GM12865 (cell line): ENCODE measurements at places on chromosomes 6 and 20.

DNA sequence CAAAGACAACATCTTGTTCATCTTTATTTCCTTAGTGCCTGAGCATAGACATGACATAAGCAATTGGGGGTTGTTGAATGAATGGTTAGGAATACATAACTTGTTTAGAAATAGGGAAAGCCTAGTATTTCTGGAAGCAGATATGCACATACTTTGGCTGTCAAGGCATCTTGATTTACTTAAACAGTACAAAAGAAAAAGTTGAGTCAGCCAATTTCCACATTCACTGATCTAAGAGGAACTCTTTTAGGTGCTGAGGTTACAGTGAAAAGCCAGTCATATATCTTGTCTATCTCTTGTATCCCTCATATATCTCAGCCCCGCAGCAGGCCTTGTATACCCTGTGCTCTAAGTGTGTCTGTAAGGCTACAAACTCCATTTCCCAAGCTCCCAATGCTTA lies 11.6 kb downstream of the ZKSCAN4 start:
- DNase-seq: no peak

DNA sequence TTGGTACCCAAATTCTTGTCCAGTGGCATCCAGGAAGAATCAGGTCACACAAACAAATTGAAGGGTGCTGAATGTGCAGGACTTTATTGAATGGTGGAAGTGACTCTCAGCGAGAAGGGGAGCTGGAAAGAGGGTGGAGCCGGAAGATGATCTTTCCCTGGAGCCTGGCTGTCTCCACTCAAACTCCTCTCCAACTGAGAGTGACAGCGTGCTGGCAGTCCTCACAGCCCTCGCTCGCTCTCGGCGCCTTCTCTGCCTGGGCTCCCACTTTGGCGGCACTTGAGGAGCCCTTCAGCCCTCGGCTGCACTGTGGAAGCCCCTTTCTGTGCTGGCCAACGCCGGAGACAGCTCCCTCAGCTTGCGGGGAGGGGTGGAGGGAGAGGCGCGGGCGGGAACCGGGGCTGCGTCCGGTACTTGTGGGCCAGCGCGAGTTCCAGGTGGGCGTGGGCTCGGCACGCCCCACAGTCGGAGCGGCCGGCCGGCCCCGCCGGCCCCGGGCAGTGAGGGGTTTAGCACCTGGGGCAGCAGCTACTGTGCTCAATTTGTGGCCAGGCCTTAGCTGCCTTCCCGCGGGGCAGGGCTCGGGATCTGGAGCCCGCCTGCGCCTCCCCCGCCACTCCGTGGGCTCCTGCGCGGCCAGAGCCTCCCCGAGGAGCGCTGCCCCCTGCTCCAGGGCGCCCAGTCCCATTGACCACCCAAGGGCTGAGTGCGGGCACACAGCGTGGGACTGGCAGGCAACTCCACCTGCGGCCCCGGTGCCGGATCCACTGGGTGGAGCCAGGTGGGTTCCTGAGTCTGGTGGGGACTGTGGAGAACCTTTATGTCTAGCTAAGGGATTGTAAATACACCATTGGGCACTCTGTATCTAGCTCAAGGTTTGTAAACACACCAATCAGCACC lies 26.7 kb upstream of the MBOAT1 start:
- no peak for DNase-seq

DNA sequence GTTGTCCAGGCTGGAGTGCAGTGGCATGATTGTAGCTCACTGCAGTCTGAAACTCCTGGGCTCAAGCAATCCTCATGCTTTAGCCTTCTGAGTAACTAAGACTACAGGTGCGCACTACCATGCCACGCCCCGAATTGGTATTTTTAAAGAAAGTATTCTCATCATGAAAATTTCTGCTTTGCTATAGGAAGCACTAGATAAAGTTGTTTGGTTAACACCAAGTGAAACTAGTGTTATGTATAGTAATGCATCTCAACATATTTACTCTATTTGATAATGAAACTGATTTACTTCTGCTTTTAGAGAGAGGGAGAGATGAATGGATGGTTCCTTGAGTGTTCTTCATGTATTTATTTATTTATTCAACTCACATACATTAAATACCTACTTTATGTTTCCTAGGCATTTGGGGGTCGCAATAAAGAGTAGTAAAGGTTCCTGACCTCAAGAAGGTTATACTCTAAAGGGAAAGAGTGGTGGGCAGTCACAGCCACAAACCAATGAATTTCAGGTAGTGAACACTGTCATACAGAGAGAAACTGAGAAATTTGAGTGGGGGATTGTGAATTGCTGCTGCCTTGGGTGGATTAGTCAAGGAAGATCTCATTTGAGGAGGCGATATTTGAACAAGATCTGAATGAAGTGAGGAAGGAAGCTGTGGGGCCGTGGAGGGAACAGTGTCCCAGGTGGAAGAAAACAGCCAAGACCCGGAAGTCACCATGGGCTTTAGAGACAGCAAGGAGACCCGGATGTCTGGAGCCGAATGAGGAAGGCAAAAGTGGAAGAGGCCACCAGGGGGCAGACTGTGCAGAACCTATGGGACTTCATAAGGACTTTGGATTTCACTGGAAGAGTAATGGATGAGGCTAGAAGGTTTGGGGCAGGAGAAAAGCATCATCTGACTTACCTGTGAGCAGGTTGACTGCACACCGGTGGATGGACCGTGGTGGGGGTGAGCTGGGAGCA lies 185.6 kb downstream of the TSHZ2 start:
- DNase-seq: peak; percentile 85

- DNase-seq: no peak
Measured at GRCh38 chr6:12976366-12976765, 259.8 kb downstream of the PHACTR1 start.

DNA sequence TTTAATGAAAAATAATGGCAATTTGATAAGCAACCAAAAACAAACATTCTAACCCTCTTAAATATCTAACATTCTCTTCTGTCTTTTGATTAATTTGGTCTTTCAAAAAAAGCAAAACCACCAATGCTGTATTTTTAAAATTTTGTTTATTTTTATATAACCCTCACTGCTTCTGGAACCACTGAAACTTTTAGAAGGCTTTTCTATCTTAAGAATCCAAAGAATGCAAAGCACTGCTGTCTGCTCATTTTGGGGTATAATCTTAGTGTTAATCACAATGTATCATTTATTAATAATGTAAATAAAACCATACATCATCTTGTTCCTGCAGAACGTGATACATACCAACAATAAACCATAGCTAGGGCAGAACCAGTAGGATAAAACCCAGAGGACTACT lies 14.0 kb downstream of the STK38 start:
- DNase-seq: no peak

GRCh38 chr6:128095362-128095761 lies 194.5 kb upstream of the THEMIS start:
- DNase-seq: no peak

DNA sequence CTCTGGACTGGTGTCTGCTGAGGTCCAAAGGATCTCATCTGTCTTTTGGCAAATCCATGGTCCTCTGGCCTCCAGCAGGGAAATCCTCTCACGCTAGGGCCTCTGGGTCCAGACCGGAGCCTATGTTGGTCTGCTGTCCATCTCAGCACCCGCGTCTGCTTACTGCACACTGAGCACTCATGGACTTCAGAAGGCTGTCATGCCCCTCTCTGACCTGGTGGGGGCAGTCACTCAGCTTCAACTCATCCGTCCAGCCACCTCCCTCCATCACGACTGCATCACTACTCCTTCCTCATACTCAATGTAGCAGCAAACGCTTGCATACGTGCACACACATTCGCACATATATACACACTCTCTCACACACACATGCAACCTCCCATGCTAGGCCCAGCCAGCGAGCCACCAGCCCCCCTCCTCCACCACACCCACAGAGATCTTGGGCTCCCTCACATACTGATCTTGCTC lies 33.3 kb downstream of the GABRR2 start:
- DNase-seq: peak; percentile 91

DNA sequence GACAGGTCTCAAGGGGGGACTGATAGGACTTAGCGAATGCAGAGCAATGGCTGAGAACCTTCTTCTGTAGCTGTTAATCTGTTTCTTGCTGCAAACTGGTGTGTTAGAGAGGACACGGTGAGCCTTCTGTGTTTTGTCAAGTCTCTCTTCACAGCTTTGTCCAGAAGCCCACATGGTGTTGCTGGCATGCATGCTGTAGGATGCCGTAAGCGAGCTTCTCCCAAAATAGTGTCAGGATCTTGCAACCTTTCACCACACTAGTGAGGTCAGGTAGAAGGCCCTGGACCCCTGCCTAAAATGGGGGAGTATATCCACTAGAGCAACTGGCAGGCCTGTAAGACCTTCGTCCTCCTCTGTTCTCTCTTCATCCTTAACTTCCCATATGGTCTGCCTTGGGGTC lies 51.9 kb upstream of the GLP1R start:
- no peak for DNase-seq

DNA sequence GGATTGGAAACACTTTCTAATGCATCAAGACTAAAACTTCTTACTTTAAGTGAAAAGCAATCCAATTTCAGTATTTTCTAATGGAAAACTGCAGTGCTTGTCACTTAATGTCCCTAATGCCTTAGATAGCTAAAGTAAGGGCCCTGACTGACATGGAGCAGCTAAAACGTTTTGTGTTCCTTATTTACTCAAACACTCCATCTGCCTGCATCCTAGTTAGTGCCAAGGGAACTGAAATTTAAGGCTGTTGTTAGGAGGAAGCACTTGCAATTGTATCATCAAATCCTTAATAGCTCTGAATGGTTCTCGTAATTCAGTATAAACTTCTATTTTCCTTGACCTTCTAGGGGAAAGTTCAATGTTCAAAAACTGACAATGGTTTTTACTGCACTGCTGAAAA lies 127.4 kb downstream of the GJA10 start:
- DNase-seq: no peak

DNA sequence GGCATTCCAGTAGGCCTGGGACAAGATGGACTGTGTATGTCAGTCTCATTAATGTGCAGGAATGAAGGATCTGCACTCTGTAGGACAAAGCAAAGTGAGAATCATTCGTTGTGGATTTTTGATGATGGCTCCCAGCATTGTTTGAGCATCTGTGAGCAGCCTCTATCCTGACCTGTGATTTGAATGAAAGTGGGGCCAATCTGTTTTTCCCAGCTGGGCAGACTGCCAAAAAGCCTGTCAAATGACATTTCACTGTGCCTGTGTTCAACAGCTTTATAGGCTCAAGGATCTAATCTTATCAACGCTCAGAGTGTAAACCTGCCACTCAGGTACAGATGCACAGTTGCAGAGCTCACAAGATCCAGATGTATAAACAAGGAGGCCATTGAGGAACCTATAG lies 86.7 kb upstream of the SYNDIG1 start:
- DNase-seq: no peak

GRCh38 chr6:132063204-132063603 lies 112.0 kb upstream of the CCN2 start:
- no peak for DNase-seq

GRCh38 chr20:57089699-57090144 lies 176.7 kb downstream of the BMP7 start:
- DNase-seq: peak; percentile 68

DNA sequence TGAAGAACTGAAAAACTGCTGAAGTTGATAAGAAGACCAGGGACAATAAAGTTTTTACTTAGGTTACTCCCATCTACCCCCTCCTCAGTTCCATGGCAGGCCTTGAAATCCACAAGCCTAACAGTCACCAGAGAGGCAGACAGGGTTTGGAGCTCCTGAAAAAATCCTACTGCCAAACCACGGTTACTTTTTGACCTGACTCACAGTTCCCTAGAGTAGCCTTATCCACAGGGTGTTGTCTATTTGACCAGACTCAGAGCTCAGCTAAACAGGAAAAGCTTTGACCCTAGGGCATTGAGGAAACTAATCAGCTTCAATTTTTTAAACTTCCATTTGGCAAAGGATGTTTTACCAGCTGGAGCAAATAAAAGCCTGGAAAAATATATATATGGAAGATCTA lies 257.7 kb upstream of the NT5E start:
- DNase-seq: no peak

DNA sequence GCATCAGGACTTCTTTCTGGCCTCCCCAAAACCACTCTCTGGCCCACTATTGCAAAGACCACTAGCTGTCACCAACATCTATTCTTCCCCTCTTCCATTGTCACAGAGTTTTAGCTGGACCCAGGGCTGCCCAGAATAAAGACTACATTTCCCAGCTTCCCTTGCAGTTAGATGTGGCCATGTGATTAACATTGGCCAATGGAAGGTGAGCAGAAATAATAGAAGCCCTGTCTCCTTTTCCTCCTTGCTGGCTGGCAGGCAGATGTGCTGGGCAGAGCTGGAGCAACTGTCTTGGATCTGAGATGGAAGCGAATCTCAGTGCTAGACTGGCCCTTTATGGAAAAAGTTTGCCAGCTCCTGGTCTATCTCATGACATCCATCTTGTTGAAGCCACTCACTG lies 97.0 kb downstream of the KCNB1 start:
- DNase-seq: peak; percentile 29

- DNase-seq: peak; percentile 78
Measured at GRCh38 chr6:160520043-160520904, 143.8 kb downstream of the LPA start.

GRCh38 chr6:32291543-32291942 lies 67.7 kb upstream of the NOTCH4 start:
- DNase-seq: no peak

DNA sequence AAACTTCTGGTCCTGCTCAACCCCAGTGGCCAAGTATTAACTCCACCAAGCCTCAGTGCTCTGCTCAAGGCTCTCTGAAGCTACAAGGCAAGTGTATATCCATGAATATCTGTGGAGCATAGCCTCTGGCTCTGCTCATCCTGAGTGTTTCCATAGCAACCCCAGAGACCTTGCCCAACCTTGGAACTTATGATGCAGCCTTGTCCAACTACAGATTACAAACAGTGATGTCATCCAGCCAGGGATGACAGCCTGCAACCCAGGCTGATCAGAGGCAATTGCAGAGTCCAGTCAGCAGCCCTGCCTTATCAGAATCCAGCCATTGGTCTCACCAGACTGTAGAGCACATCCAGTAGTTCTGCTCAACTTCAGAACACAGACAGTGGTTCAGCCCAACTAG lies 65.5 kb upstream of the SPACA1 start:
- no peak for DNase-seq

DNA sequence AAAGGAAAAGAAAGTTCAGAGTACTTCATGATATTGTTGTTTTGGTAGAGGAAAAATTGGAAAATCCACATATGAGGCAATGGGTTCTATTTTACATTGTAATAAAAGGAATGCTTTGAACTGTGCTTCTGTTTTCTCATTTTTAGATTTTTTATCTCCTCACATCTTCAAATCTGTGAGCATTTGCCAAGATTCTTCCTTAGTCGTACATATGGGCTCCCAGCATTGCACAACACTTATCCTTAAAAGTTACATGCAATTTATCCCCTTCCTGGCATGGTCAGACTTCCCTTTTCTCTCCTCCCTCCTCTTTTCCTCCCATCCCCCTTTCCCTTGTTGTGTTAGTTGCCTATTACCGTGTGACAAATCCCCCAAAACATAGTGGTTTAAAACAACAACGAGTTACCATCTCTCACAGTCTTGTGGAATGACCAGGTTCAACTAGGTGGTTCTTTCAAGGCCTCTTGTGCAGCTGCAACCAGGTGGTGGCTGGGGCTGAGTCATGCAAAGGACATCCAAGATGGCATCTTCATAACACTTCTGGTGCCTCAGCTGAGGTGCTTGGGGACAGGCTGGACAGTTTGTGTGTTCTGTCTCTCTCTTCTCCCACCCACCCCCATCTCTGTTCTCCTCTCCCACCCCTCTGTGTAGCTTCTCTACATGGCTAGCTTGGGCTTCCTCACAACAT lies 68.7 kb downstream of the TXNDC5 start:
- no peak for DNase-seq
